ENCODE measurements at places on chromosomes 3 and 15.
A peak's percentile ranks its signal among the peaks of the same experiment; 100 is the strongest.

DNA sequence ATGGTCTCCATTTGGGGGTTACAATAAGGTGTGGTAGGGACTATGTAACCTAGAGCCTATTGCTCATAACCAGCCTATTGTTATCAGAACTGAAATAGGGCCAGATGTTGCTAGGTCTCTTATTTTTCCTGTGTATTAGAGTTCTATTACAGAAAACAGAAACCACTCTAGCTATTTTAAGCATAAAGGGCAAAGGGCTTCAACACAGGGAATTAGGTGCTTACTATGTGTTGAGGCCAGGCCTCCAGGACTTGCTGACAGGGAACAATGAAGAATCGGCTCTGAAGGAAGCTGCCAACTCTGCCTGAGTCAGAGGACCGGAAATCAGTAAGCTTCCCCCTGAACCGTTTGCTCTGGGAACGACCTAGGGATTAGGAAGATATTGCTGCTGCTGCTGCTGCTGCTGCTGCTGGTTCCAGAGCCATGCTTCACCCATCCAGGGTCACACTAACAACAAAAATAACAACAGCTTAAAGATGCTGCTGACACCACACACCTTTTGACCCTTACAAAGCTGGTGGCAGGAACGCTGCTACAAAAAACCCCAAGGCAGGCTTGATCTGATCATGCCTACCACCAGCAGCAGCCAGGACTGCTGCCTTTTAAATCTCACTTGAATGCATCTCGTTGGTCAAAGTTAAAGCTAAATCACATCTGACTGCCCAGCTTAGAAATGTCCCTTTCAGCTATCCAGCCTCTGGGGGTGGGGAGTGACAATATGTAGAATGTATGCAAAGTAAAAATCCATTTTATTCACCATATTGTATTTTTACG is 276.9 kb upstream of the IL12A start:
- no peak overlapping the region for H3K4me3 ChIP-seq
- no peaks in the 10 kb centered on the region for H3K36me3 ChIP-seq
- H3K27ac ChIP-seq: no peak overlapping the region
- DNase-seq: no peak
- no peaks in the 10 kb centered on the region for H3K4me1 ChIP-seq

GRCh38 chr15:41557673-41558399 is 1.2 kb upstream of the TYRO3 start:
- DNase-seq: peak; percentile 74
- H3K36me3 ChIP-seq: no peaks in the 10 kb centered on the region
- peak overlapping the region; percentile 43 for H3K4me3 ChIP-seq
- peaks cover 8% of the 10 kb centered on the region for H3K4me1 ChIP-seq
- H3K27ac ChIP-seq: peak overlapping the region; percentile 51
- peaks cover 34% of the 10 kb centered on the region for H3K27me3 ChIP-seq

DNA sequence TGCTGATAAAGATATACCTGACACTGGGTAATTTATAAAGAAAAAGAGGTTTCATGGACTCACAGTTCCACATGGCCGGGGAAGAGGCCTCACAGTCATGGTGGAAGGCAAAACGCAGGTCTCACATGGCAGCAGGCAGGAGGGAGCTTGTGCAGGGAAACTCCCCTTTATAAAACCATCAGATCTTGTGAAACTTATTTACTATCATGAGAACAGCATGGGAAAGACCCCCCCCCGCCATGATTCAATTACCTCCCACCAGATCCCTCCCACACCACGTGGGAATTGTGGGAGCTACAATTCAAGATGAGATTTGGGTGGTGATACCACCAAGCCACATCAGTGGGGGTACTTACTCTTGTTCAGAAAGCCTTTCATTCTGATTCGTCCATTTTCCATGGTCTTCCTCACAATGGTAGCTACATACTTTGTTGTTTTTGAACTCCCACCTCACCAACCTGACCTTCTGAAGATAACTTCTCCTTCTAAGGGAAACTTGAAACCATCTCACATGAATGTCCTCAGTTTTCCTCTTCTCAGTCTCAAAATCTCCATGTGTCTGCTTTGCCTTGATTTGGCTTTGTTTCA is 275.6 kb upstream of the PROK2 start:
- no peaks in the 10 kb centered on the region for H3K36me3 ChIP-seq
- no peak for DNase-seq
- H3K27me3 ChIP-seq: peaks cover 4% of the 10 kb centered on the region
- no peak overlapping the region for H3K27ac ChIP-seq
- no peak overlapping the region for H3K4me3 ChIP-seq
- H3K4me1 ChIP-seq: no peaks in the 10 kb centered on the region

- H3K4me3 ChIP-seq: no peak overlapping the region
- H3K36me3 ChIP-seq: no peaks in the 10 kb centered on the region
These were observed 195.0 kb upstream of the EPHA3 start for GRCh38 chr3:88912294-88912877.

DNA sequence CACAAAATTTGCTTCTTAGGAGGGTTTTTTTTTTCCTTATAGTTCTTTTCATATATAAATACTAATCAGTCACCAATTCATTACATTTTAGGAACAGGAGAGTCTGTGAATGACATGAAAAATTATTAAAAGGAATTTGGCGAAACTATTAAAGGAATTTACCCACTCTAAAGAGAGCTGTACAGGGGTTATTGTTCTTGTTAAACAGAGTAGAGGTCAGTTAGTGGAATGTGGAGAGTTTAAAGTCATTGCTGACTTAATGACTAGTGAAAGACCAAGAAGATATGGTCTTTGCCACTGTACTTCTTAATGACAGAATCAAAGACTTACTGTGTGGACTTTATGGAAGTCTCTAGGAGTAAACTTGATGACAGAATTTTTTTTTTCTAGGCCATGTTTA is 333.6 kb upstream of the C2CD4B start:
- H3K27me3 ChIP-seq: no peaks in the 10 kb centered on the region
- no peak overlapping the region for H3K4me3 ChIP-seq
- no peaks in the 10 kb centered on the region for H3K4me1 ChIP-seq

GRCh38 chr3:37855363-37855970 is 6.2 kb upstream of the CTDSPL start:
- no peak overlapping the region for H3K4me3 ChIP-seq
- no peaks in the 10 kb centered on the region for H3K36me3 ChIP-seq

- no peak overlapping the region for H3K4me3 ChIP-seq
- no peak for DNase-seq
- H3K36me3 ChIP-seq: no peaks in the 10 kb centered on the region
- no peaks in the 10 kb centered on the region for H3K27me3 ChIP-seq
These were observed 84.9 kb upstream of the POU1F1 start for GRCh38 chr3:87361271-87361670.

DNA sequence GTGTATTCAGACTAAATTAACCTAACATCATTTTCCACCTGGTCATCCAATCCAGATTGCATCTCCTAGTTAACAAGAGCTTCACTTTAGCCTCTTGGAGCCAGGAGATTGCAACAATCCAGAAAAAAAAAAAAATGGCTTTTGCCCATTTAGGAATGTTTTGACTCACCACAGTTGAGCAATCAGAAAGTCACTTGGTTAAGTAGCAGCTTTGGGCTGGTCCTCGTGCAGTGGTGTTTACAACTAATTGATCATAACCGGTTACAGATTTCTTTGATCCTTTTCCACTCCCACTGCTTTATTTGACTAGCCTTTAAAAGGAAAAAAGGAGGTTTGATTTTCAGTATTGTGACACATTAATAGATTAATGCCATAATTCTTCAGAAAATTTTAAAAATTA is 688.8 kb upstream of the CCDC54 start:
- H3K4me1 ChIP-seq: no peaks in the 10 kb centered on the region
- H3K36me3 ChIP-seq: no peaks in the 10 kb centered on the region
- no peaks in the 10 kb centered on the region for H3K27me3 ChIP-seq
- H3K27ac ChIP-seq: no peak overlapping the region

DNA sequence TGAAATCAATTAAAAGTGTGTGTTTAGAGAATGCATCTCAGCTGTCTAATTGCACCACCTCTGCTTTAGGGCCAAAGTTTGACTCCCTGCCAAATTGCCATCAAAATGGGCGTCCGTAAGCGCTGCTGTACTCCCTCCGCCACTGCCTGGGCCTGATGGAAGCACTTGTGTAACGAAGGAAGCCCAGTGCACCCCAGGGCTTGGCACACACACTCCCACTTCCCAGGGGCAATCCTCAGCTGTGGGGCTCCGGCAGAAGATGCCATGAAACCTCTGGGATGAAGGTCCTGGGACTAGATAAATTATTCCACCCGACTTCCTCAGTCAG is 137.8 kb downstream of the RORA start:
- H3K4me3 ChIP-seq: no peak overlapping the region
- no peaks in the 10 kb centered on the region for H3K4me1 ChIP-seq
- peaks cover 2% of the 10 kb centered on the region for H3K27me3 ChIP-seq
- no peaks in the 10 kb centered on the region for H3K36me3 ChIP-seq
- H3K27ac ChIP-seq: no peak overlapping the region

GRCh38 chr15:75107908-75108838 is 84.8 kb downstream of the PPCDC start:
- H3K27ac ChIP-seq: peak overlapping the region; percentile 24
- peak; percentile 58 for DNase-seq
- no peaks in the 10 kb centered on the region for H3K27me3 ChIP-seq
- no peaks in the 10 kb centered on the region for H3K36me3 ChIP-seq
- H3K4me3 ChIP-seq: no peak overlapping the region
- H3K4me1 ChIP-seq: peaks cover 41% of the 10 kb centered on the region

DNA sequence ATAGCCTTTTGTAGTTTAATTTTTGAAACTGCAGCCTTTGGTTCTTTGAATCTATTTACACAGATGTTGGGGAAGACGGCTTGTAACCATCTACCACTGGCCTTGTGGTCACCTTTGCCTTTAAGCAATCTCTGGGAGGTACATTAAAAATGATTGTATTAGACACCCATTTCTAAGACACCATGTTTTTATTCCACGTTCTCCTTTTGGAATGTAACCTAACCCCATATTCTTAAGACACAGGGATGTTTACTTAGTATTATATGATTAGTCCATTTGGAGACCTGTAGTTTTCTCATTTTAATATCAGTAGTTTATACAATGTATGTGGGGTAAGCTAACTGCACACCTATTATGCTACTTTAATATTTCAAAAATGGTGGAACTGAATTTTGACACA is 175.1 kb upstream of the PLSCR5 start:
- H3K4me3 ChIP-seq: no peak overlapping the region
- H3K36me3 ChIP-seq: no peaks in the 10 kb centered on the region
- no peaks in the 10 kb centered on the region for H3K27me3 ChIP-seq
- no peak for DNase-seq
- H3K4me1 ChIP-seq: no peaks in the 10 kb centered on the region
- no peak overlapping the region for H3K27ac ChIP-seq

GRCh38 chr15:83365370-83365938 is 81.0 kb upstream of the BNC1 start:
- peaks cover 21% of the 10 kb centered on the region for H3K27me3 ChIP-seq
- no peaks in the 10 kb centered on the region for H3K36me3 ChIP-seq
- H3K4me1 ChIP-seq: no peaks in the 10 kb centered on the region
